Left lung (tissue), 14 donors: ENCODE measurements at places on chromosomes 4 and X. TPM values are rescaled to one million over a fixed set of nuclear protein-coding genes. Genes with fewer than 3 reads are reported as not detected.

DNA sequence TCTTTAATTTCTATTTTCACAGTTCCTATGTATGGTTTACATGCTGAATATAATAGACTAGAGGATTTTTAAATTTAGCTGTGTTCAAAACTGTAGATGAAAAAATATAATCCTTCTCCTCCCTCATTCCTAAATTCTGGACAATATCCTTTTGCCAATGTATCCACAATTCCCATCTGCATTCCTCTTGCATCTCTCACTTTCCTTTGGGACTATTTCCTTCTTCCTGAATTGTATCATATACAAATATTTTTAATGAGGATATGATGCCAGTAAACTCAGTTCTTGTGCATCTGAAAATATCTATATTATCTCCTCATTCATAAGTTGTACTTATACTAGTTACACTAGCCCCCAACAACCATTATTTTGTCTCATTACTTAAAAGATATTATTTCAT lies 46.7 kb downstream of the DDX60L start:
- H3K27ac ChIP-seq: no peak overlapping the region
- DNase-seq: no peak
- H3K36me3 ChIP-seq: peaks cover 85% of the 10 kb centered on the region
- H3K27me3 ChIP-seq: no peaks in the 10 kb centered on the region
- H3K4me3 ChIP-seq: no peak overlapping the region

GRCh38 chrX:43969504-43970501 lies 3.4 kb downstream of the NDP start:
- H3K27me3 ChIP-seq: peaks cover 43% of the 10 kb centered on the region
- no peaks in the 10 kb centered on the region for H3K36me3 ChIP-seq
- DNase-seq: no peak
- no peak overlapping the region for H3K4me3 ChIP-seq

DNA sequence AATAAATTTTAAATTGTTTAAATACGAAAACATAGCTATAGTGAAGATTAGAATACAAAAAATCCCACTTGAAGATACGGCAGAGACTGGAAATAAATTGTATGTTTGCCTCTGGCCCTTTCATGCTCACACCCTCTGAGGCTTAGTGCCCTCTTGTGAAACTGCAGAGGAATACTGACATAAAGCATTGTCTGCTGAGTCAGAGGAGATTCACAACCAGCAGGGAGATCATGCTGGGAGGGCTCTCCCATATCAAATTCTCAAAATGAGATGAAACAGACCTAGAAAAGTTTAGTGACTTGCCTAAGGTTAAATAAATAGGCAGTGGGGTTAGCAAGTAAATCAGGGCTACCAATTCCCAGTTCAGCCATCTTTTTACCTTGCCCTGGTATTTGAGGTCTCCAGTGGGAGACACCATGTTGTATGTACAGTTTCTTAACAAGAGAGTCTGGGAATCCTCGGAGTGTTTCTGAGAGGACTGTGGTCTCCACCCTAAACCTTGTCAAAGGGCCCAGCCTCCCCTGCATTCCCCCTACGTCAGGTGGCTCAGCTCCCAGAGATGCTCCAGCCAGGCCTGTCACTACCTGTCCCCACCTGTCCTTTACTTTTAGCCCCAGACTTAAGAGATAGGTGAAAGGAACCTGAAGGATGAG lies 581.4 kb upstream of the DIPK2B start:
- H3K4me1 ChIP-seq: no peaks in the 10 kb centered on the region
- H3K4me3 ChIP-seq: no peak overlapping the region
- no peaks in the 10 kb centered on the region for H3K36me3 ChIP-seq
- DNase-seq: no peak

- no peak overlapping the region for H3K27ac ChIP-seq
- no peaks in the 10 kb centered on the region for H3K36me3 ChIP-seq
- no peaks in the 10 kb centered on the region for H3K4me1 ChIP-seq
- H3K4me3 ChIP-seq: no peak overlapping the region
Measured at GRCh38 chr4:147299205-147299604, 181.7 kb upstream of the EDNRA start.

- H3K4me1 ChIP-seq: no peaks in the 10 kb centered on the region
- H3K4me3 ChIP-seq: no peak overlapping the region
- H3K36me3 ChIP-seq: no peaks in the 10 kb centered on the region
- no peak for DNase-seq
- H3K27ac ChIP-seq: no peak overlapping the region
- no peaks in the 10 kb centered on the region for H3K27me3 ChIP-seq
Measured at GRCh38 chr4:80803337-80803736, 227.2 kb upstream of the BMP3 start.

SMR3B gene
- not detected for total RNA-seq

DNA sequence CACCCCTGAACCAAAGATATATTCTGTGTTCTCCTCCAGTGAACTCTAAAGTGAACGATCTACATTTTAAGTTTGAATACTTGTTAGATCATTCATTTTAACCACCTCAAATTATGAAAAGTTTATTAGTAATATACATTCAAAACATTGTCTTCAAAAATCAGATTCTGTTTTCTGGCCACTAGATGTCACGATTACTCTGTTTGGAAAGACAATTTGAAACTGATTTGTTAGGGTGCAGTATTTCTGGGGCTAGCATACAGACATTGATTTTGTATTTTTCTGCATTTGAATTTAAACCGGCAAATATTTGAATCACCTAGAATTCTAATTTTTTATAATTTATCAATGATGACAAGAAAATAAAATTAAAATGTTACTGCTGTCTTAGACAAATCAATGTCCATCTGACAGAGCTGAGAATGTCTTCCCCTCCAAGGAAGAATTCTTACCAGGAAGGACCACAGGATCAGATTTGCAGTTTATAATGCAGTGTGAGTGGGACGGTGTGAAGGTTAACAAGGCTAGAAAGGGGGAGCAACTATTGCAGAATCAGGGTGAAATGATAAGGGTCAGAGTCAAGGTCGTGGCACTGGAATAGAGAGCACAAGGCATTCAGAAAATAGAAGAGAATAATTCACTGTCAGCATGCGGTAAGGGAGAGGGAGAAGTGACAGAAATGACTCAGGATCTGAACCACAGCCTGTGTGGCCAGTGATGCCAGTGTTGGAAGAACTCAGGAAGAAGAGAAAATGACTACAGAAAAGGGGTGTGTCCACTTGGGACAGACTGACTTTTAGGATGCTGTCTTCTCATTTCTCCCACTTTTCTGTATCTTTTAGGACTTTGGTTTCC lies 91.6 kb downstream of the ANXA10 start:
- no peak overlapping the region for H3K4me3 ChIP-seq
- H3K27me3 ChIP-seq: no peaks in the 10 kb centered on the region
- no peaks in the 10 kb centered on the region for H3K4me1 ChIP-seq
- no peaks in the 10 kb centered on the region for H3K36me3 ChIP-seq

STPG2 gene
- 0.64 TPM for total RNA-seq

GRCh38 chrX:39629001-39629400 lies 468.8 kb downstream of the BCOR start:
- no peaks in the 10 kb centered on the region for H3K27me3 ChIP-seq
- no peak overlapping the region for H3K27ac ChIP-seq
- DNase-seq: no peak
- no peak overlapping the region for H3K4me3 ChIP-seq
- no peaks in the 10 kb centered on the region for H3K4me1 ChIP-seq
- no peaks in the 10 kb centered on the region for H3K36me3 ChIP-seq

- DNase-seq: no peak
- no peak overlapping the region for H3K4me3 ChIP-seq
- H3K36me3 ChIP-seq: no peaks in the 10 kb centered on the region
Measured at GRCh38 chr4:588351-588849, 12.3 kb upstream of the TMEM271 start.

GRCh38 chr4:57665806-57666205 lies 555.6 kb upstream of the IGFBP7 start:
- no peak for DNase-seq
- no peaks in the 10 kb centered on the region for H3K27me3 ChIP-seq
- no peaks in the 10 kb centered on the region for H3K4me1 ChIP-seq
- no peaks in the 10 kb centered on the region for H3K36me3 ChIP-seq
- no peak overlapping the region for H3K27ac ChIP-seq
- H3K4me3 ChIP-seq: no peak overlapping the region

DNA sequence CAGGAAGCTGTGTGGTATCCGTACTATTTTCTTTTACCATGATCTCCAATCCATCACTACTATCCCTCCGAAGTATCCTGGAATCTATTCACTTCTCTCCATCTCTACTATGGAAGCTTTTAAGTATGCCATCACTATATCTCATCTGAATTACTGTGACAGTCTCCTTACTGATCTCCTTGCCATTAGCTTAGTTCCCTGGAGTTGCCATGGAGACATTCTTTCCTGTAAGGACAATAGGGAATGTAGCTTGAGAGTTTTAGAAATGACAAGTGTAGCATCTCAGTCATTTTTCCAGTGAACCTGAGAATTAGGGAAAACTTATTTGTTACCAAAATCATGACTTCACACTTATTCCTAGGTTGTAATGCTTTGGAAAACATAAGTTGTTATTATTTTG lies 86.3 kb downstream of the HPGD start:
- H3K27ac ChIP-seq: no peak overlapping the region
- H3K36me3 ChIP-seq: no peaks in the 10 kb centered on the region
- H3K4me1 ChIP-seq: no peaks in the 10 kb centered on the region
- DNase-seq: no peak
- H3K27me3 ChIP-seq: no peaks in the 10 kb centered on the region

- no peaks in the 10 kb centered on the region for H3K4me1 ChIP-seq
- H3K36me3 ChIP-seq: no peaks in the 10 kb centered on the region
- peak; percentile 68 for DNase-seq
- H3K27ac ChIP-seq: peak within 1 kb of the TSS; percentile 18
- H3K27me3 ChIP-seq: peaks cover 8% of the 10 kb centered on the region
Measured at GRCh38 chrX:34656842-34657725, at the start of gene TMEM47. Gene TMEM47 (minus strand): TSS chrX:34657285. CDS start chrX:34657029, 256 bp downstream.

INTS6L gene
- 6.2 TPM for total RNA-seq

BEX2 gene
- 9.7 TPM for total RNA-seq

- DNase-seq: no peak
- H3K4me3 ChIP-seq: no peak overlapping the region
- no peaks in the 10 kb centered on the region for H3K36me3 ChIP-seq
- no peaks in the 10 kb centered on the region for H3K27me3 ChIP-seq
Measured at GRCh38 chr4:99025506-99025905, 30.0 kb downstream of the METAP1 start.

DNA sequence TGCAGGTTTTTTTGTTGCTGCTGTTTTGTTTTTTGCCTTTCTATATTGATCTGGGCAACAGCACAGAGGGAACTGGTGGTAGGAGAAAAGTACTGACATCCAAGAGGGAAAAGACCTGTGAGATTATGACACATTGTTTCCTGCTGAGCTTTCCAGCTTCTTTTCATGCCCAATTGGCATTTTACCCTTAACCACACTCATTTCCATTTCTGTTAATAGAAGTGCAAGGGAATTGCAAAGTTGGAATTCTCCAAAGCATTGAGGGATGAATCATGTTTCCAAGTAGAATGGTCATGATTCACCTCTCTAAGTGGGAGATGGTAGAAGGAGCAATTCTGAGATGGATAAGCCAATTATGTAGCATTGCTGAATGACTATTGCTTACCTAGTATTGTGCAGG lies 161.5 kb downstream of the PPARGC1A start:
- no peaks in the 10 kb centered on the region for H3K4me1 ChIP-seq
- no peak overlapping the region for H3K4me3 ChIP-seq
- DNase-seq: no peak
- H3K27me3 ChIP-seq: no peaks in the 10 kb centered on the region

DNA sequence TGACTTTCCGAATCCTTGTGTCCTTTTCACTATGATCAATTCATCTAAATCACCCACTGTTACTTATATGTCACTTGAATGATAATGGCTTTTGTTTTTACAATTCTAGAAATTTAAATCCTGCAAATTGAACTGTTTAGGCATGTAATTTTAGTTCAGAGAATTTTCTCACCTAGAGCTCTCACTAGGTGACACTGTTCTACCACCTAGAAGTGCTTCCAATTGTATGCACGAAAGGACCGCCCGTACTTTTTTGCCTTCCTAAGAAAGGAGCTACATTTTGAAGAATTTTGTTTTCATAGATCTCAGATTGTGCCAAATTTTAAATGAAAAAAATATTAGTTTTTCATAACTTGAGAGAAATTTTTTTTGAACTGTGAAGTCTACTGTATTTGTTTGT lies 481.6 kb upstream of the FSTL5 start:
- H3K27ac ChIP-seq: no peak overlapping the region
- H3K36me3 ChIP-seq: no peaks in the 10 kb centered on the region
- no peak for DNase-seq
- H3K27me3 ChIP-seq: no peaks in the 10 kb centered on the region
- no peaks in the 10 kb centered on the region for H3K4me1 ChIP-seq

GRCh38 chr4:39936565-39937418 lies 40.9 kb downstream of the PDS5A start:
- DNase-seq: no peak
- H3K27ac ChIP-seq: no peak overlapping the region
- peaks cover 15% of the 10 kb centered on the region for H3K4me1 ChIP-seq
- no peaks in the 10 kb centered on the region for H3K27me3 ChIP-seq
- no peak overlapping the region for H3K4me3 ChIP-seq

GRCh38 chrX:11241720-11242119 lies 51.5 kb upstream of the AMELX start:
- no peak overlapping the region for H3K4me3 ChIP-seq
- no peaks in the 10 kb centered on the region for H3K36me3 ChIP-seq
- H3K27ac ChIP-seq: no peak overlapping the region
- no peaks in the 10 kb centered on the region for H3K27me3 ChIP-seq
- DNase-seq: no peak

- DNase-seq: no peak
- no peaks in the 10 kb centered on the region for H3K36me3 ChIP-seq
- H3K4me1 ChIP-seq: no peaks in the 10 kb centered on the region
- no peak overlapping the region for H3K4me3 ChIP-seq
- no peaks in the 10 kb centered on the region for H3K27me3 ChIP-seq
Measured at GRCh38 chr4:106358899-106359298, 9.7 kb downstream of the GIMD1 start.

CSAG2 gene
- total RNA-seq: not detected

- no peak overlapping the region for H3K4me3 ChIP-seq
- H3K4me1 ChIP-seq: no peaks in the 10 kb centered on the region
- H3K27ac ChIP-seq: no peak overlapping the region
- DNase-seq: peak; percentile 40
- H3K36me3 ChIP-seq: no peaks in the 10 kb centered on the region
- H3K27me3 ChIP-seq: no peaks in the 10 kb centered on the region
Measured at GRCh38 chr4:89640620-89641366, 196.2 kb downstream of the SNCA start.

TMEM144 gene
- total RNA-seq: 13.9 TPM

DNA sequence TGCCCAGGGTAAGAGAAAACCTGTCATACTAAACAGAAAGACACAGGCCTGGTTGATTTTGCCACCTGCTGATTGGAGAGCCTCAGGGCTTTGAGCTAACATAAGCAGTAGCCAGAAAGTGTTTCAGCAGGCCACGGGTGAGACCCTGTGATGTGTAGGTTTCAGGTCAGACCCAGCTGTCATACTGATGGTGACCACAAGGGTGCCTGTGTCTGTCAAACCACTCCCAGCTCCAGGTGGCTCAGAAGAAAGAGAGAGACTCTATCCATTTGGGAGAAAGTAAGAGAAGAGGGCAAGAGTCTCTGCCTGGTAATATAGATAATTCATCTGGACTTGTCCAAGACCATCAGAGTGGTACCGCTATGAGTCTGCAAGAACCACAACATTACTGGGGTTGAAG lies 72.8 kb upstream of the NLRP2B start:
- no peak for DNase-seq
- H3K4me1 ChIP-seq: no peaks in the 10 kb centered on the region
- no peaks in the 10 kb centered on the region for H3K36me3 ChIP-seq
- H3K4me3 ChIP-seq: no peak overlapping the region
- no peaks in the 10 kb centered on the region for H3K27me3 ChIP-seq
- H3K27ac ChIP-seq: no peak overlapping the region

REELD1 gene
- total RNA-seq: 0.13 TPM
